Activated CD4-positive, alpha-beta T cell treated with anti-CD3 and anti-CD28 coated beads, Interleukin-2, amount 50 U/mL, for 16 hours (primary cell): ENCODE measurements at places on chromosomes 5 and 9.

DNA sequence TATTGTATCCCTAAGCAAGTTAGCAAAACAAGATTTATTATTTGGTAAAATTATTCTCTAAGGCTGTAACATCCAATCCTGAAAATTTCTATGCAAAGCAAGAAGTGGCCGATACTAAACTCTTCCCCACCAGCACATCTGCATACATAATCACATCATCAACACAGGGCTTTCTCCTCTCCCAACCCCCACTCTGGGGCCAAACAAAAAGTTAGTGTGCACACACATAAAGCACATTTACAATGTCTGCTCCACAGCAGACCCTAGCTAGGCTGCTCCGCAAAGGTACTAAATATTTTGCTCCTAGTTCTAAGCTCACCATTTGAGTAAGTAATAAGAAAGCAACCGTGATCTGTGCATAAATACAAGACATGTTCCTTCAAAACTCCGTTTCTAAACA, 3.6 kb downstream of the RNF130 start:
- DNase-seq, result no peak

- no peak for DNase-seq
These were observed 13.3 kb downstream of the UCK1 start for GRCh38 chr9:131517761-131518190.

- no peak for DNase-seq
These were observed 135.9 kb downstream of the MACROH2A1 start for GRCh38 chr5:135263022-135263668.

DNA sequence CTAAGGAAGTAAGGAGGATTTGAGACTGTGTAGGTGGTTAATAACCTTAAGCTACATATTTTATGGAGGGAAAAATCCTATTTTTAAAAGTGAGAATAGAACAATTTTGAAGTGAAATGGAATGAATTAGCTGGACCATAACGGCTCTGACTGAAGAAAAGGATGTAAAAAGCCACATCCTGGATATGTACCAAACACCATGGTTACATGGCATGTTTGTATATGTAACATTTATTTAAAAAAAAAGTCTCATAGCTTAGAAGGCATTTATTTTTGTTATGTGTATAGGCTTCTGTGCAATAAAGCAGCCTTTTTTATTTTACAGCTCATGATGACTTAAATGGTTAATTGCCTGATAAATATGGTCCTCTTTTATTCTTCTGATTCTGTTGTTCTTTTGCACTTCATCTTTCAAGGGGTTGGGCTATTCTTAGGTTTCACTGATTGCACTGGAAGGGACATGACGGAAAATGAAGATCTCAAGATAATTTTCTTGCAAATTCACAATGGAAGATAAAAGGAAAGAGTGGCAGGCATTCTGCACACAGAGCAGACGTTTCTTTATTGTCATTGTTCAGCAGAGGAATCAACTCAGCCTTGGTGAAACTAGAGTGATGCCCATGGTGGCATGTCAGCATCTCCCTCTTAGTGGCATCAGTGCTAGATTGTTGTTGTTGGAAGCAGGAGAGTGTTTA, 63.1 kb downstream of the DOCK8 start:
- DNase-seq, result peak; percentile 68

DNA sequence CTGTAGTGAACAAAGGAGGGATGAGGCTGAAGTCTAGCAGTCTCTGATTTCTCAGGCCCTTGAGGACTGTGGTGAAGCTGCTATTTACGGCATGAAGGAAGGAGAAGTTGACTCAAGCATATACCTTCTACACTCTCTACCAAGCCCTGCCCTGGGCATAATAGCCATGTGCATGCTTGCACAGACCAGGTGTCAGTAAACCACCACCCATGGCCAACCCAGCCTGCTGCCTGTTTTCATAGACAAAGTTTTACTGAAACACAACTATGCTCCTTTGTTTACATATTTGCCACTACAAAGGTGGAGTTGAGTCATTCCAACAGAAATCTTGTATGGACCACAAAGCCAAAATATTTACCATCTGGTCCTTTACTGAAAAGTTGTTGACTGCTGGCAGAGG, 126.9 kb downstream of the PAPPA start:
- no peak for DNase-seq

- no peak for DNase-seq
These were observed 446 bp downstream of the NXNL2 start for GRCh38 chr9:88535226-88536022.

GRCh38 chr5:10354048-10354872, 765 bp downstream of the MARCHF6 start:
- DNase-seq, result peak; percentile 34

DNA sequence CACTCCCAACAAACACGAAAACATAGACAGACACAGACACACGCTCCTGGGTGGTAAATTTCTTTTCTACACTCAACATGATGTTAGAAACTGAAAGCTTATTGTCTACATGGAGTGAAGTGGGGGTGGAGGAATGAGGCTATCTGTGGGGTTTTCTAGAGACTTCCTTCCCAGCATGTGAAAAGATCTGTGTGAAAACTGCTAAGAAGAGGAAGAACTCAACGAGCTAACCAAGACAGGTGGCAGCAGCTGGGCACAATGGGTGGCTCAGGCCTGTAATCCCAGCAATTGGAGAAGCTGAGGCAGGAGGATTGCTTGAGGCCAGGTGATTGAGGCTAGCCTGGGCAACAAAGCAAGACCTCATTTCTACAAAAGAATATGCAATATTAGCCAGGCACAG, 7.6 kb downstream of the FYB1 start:
- no peak for DNase-seq

GRCh38 chr9:5569409-5569808, 59.1 kb downstream of the PDCD1LG2 start:
- DNase-seq, result no peak

DNA sequence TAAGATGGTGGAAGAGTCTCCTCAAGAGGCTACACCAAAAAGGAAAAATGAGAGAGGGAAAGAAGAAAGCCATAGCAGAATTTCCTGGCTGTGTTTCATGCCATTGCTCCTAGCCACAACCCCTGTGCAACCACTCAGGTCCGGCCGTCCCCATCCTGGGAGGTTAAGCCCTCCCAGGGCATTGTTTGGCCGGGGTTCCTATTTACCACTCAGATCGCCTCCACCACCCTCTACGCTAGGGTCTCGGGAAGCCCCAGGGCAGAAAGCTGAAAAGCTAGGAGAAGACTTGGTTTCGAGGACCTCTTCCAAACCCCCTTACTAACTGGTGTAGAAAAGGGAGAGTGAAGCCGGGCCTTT, 715 bp downstream of the RC3H2 start:
- peak; percentile 44 for DNase-seq

- DNase-seq, result peak; percentile 64
These were observed 10.2 kb upstream of the TIFAB start for GRCh38 chr5:135462304-135462703.

GRCh38 chr9:121495976-121496375, 3.7 kb downstream of the GGTA1 start:
- no peak for DNase-seq

DNA sequence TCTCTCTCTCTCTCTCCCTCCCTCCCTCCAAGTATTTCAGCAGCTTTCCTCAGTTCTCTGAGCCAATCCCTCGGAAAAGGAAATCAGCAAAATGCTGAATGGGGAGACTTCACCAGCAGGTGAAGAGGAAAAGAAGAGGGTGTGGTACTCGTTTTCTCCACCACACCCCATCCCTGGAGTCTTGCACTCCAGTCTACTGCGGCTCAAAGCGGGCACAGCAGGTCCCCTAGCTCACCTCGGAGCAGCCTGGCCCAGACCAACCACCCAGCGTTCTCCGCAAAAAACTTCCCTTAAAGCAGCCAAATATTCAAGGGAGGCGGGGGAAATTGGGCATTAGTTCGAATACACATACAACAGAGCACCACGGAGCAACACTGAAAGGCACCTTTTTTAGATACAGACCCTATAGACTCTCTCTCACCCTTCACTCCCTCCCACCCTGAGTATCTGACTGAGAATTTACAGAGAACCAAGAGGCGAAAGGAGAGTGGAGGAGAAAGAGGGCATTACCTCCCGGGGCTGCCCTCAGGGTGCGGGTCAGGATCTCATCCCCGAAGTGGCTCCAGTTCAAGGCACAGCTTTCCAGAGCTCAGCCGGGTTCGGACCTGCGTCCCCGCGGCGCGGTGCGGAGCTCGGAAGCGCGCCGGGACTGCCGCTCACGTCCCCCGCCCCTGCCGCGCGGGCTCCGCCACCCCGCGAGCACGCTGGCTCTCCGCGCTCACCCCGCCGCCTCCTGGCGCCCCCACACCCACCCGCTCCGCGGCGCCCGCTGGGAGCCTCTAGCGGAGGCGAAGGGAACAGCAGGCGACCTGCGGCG, 1638.5 kb upstream of the C9orf72 start:
- peak; percentile 34 for DNase-seq

GRCh38 chr5:34582371-34582770, 73.8 kb upstream of the RAI14 start:
- DNase-seq, result no peak

DNA sequence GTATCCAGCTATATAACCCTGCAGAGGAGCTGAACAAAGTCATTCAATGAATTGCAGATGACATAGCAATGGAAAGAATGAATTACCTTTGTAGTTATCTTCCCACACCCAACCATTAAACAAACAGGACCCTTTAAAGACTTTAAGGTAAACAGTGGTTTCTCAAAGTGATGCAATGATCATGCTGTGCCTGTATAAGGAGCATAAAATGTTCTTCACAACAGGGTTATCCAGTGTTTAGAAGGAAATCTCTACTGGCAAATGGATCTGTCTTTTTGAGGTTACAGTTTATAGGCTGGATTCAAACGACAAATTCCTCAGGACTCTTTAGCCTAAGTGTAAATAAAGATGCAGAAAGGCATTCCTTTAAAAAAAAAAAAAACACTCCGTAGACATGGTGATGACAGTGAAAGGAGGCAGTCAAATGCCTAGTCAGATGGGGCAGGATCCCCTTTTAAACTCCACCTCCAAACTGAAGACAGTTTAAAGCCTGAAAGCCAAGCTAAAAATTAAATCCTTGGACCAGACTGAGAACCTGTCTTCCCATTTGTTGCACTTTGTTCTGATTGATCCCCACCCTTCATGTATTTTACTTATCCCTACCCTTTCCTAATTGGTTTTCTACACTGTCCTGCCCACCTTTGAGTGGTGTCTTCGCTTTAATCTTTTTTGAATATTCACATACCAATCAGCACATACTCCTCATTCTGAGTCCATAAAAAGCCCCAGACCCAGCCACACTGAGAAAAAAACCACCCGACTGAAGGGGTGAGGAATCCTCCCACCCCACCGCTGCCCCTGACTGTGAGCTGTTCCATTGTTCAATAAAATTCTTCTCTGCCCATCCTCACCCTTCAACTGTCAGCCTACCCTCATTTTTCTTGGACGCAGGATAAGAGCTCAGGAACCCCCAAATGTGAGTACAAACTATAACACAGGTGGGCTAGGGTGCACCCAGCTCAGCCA, 761.3 kb upstream of the DMAC1 start:
- no peak for DNase-seq
